ENCODE measurements at places on chromosomes 3 and 15. TPM values are rescaled to one million over a fixed set of nuclear protein-coding genes. Genes with fewer than 3 reads are reported as not detected.

GRCh38 chr3:194375473-194376240 is 6.1 kb upstream of the LRRC15 start:
- no peak for DNase-seq

GRCh38 chr15:37548116-37548515 is 386.3 kb upstream of the TMCO5A start:
- DNase-seq, result no peak

- no peak for DNase-seq
Measured at GRCh38 chr3:14007006-14007405, 117.7 kb downstream of the CHCHD4 start.

Gene BSN
- 0.09 TPM for total RNA-seq

Gene C2CD4B
- 0.58 TPM for total RNA-seq
